ENCODE measurements at places on chromosomes 12 and 14. TPM values are rescaled to one million over a fixed set of nuclear protein-coding genes. Genes with fewer than 3 reads are reported as not detected.

GRCh38 chr14:75299059-75299458, 20.4 kb downstream of the FOS start:
- H3K27me3 ChIP-seq = peaks cover 2% of the 10 kb centered on the region
- H3K36me3 ChIP-seq = no peaks in the 10 kb centered on the region
- H3K4me1 ChIP-seq = peaks cover 42% of the 10 kb centered on the region
- H3K27ac ChIP-seq = no peak overlapping the region
- DNase-seq = no peak
- no peak overlapping the region for H3K4me3 ChIP-seq

DNA sequence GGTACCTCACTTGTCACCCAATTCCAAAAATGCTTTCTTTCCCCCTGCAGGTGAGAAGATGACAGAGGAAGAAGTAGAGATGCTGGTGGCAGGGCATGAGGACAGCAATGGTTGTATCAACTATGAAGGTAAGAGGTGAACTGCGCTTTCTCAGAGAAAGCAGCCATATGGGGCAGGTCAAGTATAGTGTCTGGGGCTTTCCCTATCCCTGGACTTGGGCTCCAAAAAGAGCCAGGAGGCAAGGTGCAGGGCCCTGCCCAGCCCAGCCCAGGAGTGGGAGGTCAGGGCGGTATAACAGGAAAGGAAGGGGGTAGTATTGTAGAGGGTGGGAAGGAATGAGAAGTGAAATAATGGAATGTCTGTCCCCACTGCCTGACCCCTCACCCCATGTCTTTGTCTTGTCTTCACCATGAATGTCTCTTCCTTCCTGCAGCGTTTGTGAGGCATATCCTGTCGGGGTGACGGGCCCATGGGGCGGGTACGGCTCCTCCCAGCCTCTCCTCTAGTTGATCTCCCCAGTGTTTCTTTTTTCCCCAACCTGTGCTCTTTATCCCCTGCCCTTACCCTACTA, 2.1 kb downstream of the MYL6 start:
- H3K27me3 ChIP-seq = no peaks in the 10 kb centered on the region
- peaks cover 27% of the 10 kb centered on the region for H3K4me1 ChIP-seq
- H3K36me3 ChIP-seq = peaks cover 63% of the 10 kb centered on the region

GRCh38 chr12:113609692-113610469, 138.2 kb upstream of the LHX5 start:
- no peaks in the 10 kb centered on the region for H3K36me3 ChIP-seq
- no peak overlapping the region for H3K4me3 ChIP-seq
- no peak for DNase-seq
- no peak overlapping the region for H3K27ac ChIP-seq

- DNase-seq = no peak
- H3K4me3 ChIP-seq = peak overlapping the region; percentile 100
- peak overlapping the region; percentile 95 for H3K27ac ChIP-seq
- H3K27me3 ChIP-seq = no peaks in the 10 kb centered on the region
- H3K4me1 ChIP-seq = peaks cover 29% of the 10 kb centered on the region
Measured at GRCh38 chr12:57079821-57080220, 1.2 kb upstream of the NEMP1 start.

DNA sequence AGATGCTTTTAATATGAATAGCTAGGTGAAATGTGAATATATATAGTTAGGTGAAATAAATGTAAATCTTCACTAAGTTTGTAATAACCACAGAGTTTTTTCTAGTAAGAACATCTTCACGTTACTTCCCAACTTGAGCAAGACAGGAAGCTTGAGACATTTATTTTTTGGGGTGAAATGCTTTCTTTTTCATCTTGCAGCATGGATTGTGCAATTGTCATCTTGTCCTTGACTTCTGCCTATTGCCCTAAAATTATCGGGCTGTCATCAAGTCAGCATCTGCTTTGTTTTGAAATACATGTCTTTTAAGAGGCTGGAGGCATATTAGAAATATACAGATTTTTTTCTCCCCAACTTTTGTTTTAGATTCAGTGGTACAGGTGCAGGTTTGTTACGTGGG, 433.9 kb downstream of the PCNX1 start:
- H3K36me3 ChIP-seq = peaks cover 21% of the 10 kb centered on the region
- H3K27me3 ChIP-seq = no peaks in the 10 kb centered on the region
- no peak overlapping the region for H3K4me3 ChIP-seq
- peaks cover 26% of the 10 kb centered on the region for H3K4me1 ChIP-seq
- no peak for DNase-seq
- H3K27ac ChIP-seq = no peak overlapping the region

DNA sequence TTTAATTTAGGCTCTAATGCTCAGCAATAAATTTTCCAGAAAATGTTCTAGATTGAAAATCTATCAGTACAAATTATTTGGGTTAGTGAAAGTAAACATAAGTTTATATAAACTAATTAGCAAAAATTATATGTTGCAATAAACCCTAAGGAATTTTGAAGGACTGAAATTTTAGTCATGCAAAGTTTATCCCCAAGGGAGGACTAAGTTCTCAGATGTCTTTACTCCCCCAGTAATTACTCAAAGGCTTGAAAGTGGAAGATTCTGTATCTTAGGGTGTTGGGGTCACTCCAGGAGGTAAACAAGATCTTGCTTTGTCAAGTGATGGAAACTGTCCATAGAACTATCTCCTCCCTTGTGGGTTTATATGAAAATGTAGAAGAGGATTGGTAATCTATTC, 183.7 kb downstream of the AKAP6 start:
- H3K27ac ChIP-seq = no peak overlapping the region
- H3K4me1 ChIP-seq = no peaks in the 10 kb centered on the region
- no peaks in the 10 kb centered on the region for H3K27me3 ChIP-seq
- H3K4me3 ChIP-seq = no peak overlapping the region

GRCh38 chr12:131506426-131506825, 204.5 kb upstream of the SFSWAP start:
- no peak overlapping the region for H3K27ac ChIP-seq
- no peak overlapping the region for H3K4me3 ChIP-seq
- H3K27me3 ChIP-seq = no peaks in the 10 kb centered on the region
- no peaks in the 10 kb centered on the region for H3K36me3 ChIP-seq
- peaks cover 10% of the 10 kb centered on the region for H3K4me1 ChIP-seq

DNA sequence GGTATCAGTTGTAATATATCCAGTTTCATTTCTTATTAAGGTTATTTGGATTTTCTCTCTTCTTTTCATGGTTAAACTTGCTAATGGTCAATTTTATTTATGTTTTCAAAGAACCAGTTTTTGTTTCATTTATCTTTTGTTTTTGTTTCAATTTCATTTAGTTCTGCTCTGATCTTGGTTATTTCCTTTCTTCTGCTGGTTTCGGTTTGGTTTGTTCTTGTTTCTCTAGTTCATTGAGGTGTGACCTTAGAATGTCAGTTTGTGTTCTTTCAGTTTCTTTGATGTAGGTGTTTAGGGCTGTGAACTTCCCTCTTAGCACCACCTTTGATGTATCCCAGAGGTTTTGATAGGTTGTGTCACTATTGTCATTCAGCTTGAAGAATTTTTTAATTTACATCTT, 145.6 kb upstream of the SLCO1B1 start:
- H3K4me3 ChIP-seq = no peak overlapping the region
- H3K27me3 ChIP-seq = no peaks in the 10 kb centered on the region
- peaks cover 3% of the 10 kb centered on the region for H3K4me1 ChIP-seq
- H3K27ac ChIP-seq = no peak overlapping the region

The CLEC1A gene
- total RNA-seq = not detected

The FAM181A gene
- total RNA-seq = not detected

Measured in activated CD8-positive, alpha-beta T cell treated with anti-CD3 and anti-CD28 coated beads for 36 hours (primary cell).